Head of caudate nucleus (tissue), 42 donors: ENCODE measurements at places on chromosomes 12 and 14.

DNA sequence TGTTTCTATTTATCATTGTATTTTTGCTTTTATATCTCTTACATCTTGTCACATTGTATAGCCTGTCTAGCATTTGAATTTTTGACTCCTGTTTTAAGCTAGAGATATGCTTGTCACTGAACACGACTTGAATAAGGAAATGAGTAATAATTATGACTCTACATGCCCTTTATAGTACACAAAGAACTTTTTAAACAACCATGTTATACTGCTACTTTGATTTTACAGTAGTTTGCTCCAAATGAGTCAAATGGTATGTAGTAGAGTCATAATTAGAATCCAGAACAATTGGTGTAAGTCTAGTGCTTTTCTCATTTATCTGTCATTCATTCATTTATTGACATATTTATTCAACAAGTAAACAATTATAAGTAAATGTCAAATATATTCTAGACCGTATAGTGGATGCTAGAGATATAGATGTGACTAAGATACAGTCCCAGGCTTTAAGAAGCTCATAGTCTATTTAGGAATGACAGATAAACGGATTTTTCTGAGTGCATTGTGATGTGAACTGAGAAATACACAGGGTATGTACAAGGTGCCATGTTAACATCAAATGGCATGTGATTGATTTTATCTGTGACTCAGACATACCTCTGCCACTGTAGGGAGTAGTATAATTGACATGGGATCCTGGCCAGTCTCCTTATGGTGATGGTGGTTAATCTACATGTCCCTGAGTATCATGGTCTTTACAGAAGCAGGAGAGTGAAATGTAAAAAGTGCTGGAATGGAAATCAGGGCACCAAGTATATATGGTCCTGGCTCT is 799.7 kb downstream of the DIO2 start:
- no peak for DNase-seq

GRCh38 chr12:19801941-19802340 is 362.6 kb downstream of the AEBP2 start:
- no peak for DNase-seq

DNA sequence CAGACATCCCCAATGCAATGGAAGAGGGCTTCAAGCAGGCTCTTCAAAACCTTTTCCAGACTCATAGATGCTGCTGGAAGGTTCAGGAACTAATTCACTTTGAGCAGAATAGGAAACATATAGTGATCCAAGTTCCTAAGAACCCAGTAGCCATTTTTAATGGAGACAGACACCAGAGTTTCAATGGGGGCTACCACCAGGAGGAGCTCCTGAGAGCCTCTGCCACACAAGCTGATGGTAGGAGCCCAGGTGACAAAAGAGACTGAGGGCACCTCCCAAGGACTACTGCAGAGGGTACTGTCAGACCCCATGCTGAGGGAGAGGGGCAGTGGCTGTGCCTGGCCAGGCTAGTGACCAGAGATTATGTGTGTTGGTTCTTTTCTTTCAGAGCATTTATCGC is 45.9 kb downstream of the IFNG start:
- no peak for DNase-seq

- DNase-seq = no peak
Observed at GRCh38 chr14:100037353-100037752, 27.9 kb upstream of the EVL start.

DNA sequence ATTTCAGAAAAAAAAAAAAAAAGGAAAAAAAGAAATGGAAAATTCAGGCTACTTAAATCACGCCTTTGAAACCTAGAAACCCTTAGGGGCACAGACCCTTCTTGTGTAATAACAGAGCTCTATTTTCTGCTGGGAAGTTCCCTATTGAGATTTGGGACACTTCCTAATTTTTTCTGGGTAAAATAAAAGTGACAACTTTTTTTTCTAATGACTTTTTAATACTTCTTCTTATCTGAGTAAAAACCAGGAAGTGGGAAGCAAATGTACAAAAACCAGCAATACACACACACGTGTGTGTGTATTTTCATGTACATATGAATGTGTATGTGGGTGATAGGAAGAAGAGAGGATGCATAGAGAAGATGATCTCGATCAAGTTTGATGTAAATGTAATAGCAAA is 35.8 kb downstream of the ETV6 start:
- no peak for DNase-seq

DNA sequence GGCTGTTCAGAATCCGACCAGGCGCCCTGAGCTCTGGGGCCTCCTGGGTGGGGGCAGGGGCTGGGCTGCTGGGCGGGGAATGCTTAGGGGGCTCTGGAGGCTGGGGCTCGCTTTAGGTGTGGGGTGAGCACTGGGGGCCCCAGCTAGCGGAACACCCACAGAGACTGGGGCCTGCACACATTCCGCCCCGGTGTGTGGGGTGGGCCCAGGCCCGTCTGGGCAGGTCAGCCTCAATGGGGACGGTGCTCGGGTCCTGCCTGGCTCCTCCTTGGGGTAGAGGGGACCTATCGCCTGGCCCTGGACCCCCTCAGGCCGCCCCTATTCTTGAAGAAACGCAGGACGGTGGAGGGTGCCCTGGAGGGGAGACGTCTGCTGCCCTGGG is 364.8 kb downstream of the TMEM121 start:
- peak; percentile 2 for DNase-seq

- no peak for DNase-seq
Observed at GRCh38 chr12:39603065-39603464, 16.5 kb downstream of the ABCD2 start.

DNA sequence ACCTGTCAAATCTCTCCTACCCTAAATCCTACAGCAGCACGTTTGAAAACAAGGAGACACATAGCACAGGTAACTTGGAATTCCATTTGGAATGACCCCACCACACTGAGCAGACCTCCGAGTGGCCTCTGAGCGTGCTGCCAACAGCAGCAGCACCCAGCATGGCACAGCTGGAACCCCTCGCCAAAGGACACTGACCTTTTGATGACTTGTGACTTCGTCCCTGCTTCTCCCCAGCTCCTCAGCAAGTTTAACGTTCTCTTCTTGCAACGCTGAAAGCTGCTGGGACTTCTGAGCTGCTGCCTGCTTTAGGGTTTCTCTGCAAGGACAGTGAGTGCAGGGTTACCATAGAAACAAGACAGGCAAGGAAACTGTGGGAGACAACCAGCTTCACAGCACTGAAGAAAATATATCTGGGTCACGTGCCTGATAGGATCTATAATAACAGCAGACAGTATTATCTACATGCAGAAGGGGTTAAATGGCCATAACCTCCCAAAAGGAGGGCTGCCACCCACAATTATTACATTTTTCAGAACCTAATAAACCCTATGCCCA is 43.3 kb upstream of the VPS33A start:
- DNase-seq = peak; percentile 40

GRCh38 chr14:59823179-59823578 is 47.4 kb downstream of the RTN1 start:
- DNase-seq = no peak

- no peak for DNase-seq
Observed at GRCh38 chr12:118288174-118288573, 84.5 kb downstream of the TAOK3 start.

DNA sequence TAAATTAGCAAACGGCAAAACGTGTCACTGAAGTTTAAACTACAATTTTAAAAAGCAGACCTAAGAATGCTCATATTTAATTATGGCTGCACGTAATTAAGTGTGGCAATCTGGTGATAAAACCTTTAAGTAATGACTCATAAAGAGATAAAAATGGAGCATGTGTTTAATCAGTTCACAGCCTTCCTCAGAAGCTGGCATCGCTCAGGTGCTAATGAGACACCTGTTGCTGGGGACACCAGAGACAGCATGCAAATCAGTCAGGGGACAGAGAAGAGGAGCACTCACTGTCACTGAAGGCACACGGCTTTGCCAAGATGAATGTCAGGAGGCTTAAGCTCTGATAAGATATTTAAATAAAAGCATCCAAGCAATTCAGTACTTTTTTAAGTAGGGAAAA is 840.3 kb downstream of the GALC start:
- DNase-seq = no peak

DNA sequence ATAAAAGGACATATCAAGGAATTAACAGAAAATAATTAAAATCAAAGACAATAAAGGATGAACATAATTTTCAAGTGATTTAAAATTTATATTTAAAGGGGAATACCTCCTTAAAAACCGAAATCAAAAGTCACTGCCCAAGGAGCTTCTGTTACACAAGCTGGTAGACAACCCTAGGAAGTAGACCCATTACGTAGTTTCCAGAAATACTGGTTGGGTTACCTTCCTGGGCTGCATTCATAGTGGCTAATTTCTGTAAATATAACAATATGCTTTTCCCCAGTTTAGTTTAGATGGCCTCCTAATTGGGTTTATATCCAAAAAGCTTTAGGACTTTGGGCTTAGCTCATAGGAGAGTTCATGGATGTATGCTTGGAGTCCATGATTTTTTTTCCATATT is 2.1 kb upstream of the EDDM3A start:
- DNase-seq = no peak

GRCh38 chr14:101257551-101257950 is 303.7 kb upstream of the DIO3 start:
- DNase-seq = no peak

GRCh38 chr14:93316716-93317115 is 16.1 kb downstream of the BTBD7 start:
- DNase-seq = no peak

- DNase-seq = no peak
Observed at GRCh38 chr14:102781063-102781462, 3.8 kb downstream of the TRAF3 start.

DNA sequence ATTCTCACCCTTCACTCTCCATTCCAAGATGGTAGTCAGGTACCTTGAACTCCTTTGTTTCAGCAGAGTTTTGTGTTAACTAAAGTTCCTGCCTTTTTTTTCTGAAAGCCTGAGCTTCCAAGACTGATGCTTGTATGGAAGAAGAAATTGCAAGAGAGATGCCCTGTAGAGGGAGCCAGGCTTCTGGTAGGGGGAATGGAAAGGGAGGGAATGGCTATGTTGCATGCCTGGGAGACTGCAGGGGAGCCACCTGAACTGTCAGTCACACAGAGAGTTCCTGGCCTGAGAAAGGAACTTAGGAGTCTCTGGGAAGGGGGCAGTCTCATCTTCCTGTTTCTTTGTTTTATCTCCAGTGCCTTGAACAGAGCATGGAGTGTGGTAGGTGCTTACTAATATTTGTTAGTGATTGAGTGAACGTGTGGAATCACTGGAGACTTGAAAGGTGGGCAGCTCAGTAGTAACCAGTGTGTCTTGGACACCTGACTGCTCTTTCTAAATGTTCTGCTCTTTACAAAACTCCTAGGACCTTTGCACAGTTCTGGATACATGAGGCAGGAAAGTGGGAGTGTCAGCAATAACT is 132.2 kb downstream of the ANO4 start:
- no peak for DNase-seq

DNA sequence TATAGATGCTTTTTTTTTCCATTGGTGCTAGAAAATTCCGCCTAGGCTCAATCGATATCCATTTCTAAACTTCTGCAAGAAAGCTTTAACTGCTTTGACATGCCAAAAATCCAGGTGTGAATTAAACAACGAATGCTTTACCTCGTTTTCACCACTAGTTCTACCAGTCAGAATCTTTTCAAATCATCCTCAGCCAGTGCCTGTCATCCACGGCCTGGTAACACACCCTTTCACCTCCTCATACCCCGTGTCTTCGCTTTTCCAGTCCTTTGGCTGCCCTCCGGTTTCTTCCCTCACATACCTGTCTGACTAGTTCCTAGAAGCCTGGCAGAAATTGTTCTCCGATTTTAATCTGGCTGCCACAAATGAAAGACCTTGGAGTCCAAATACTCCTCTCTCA is 1.4 kb upstream of the PHC1 start:
- no peak for DNase-seq

- no peak for DNase-seq
Observed at GRCh38 chr12:57892232-57892972, 45.9 kb upstream of the CTDSP2 start.

DNA sequence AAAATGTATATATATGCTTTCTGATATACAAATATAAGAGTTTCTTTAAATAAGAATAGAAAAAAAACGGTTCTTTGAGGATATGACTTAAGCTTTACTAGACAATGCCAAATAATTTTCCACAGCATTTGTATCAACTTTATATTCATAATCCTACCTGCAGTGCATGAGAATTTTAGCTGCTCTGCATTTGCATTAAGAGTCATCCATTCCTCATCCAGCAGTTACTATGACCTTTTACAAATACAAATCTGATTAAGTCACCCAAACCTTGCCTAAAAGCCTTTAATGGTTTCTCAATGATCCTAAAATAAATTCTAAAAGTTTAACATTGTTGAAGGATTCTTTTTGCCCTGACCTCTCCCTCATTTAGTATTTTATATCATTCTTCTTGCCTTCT is 116.5 kb downstream of the MGAT4C start:
- DNase-seq = no peak

DNA sequence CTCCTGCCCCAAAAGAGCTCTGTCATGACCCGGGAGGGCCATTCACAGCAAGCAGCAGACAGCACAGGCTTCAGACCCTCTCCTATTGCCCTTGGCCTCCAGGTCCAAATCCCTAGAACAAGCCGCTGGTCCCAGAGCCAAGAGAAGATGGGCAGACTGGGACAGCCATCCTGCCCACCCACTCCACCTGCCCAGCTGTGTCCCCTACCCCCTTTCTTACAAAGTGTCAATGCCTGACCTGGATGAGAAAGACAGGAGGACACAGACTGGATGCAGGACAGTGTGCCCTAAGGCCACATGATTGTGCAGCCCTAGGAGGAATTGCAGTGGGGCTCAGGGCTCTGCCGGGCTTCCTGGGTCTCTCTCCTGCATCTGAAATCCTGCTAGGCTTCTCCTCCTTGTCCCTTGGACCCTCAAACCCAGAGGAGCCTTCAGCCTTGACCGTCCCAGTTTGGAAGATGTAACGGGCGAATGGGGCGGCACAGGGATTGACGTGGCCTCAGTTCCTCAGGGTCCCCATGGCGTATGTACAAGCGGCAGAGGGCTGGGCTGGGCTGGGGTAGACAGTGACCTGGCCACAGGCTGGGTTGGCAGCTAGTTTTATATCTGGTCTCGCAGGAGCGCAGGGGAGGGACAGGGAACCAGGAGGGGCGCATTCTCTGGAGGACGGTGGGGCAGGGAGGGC is 27.1 kb upstream of the BCDIN3D start:
- DNase-seq = no peak
